ENCODE measurements at places on chromosomes 2 and 18.

DNA sequence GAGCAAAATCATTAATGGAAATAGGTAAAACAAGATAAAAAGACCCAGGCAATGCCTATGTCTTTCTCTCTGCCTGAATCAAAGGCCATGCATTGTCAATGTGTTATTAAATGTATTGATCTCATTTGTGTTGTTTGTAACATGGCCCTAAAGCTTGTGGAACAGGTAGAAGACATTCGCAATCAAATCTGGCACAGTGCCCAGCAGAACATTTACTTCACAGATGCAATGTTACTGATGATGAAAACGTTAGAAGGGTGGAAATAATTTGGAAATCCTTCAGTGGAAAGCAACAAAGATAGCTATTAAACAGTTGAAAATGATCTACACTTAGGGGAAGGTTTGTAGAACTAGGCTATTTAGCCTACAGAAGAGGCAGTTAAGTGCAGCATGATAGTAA is 368.2 kb downstream of the EPHA4 start:
- no peak for DNase-seq

GRCh38 chr2:236861944-236862343 is 223.7 kb upstream of the COPS8 start:
- no peak for DNase-seq

GRCh38 chr2:212628586-212628985 is 90.0 kb upstream of the ERBB4 start:
- no peak for DNase-seq

GRCh38 chr2:218032336-218033171 is 29.8 kb upstream of the TNS1 start:
- no peak for DNase-seq

GRCh38 chr2:149200109-149200520 is 130.3 kb upstream of the LYPD6 start:
- DNase-seq = no peak
